Activated CD8-positive, alpha-beta memory T cell treated with anti-CD3 and anti-CD28 coated beads for 24 hours (primary cell): ENCODE measurements at places on chromosomes 1 and 21.

DNA sequence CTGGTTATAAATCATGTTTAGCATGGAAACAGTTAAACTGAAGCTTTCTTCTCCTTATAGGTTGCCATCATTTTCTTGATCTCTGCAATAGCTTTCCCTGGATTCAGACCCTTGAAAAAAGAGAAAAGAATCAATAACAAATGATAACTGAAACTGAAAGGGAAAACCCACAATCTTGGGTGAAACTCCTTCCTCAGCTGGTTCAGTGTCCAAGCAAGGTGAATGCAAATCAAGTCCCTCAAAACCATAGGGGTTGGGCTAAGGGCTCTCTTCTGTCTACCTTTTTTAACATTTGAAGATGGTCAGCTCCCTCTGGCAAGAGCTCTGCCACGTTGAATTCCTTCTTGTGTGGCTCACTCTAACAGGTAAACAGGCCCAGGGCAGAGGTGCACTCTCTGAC is 7.1 kb upstream of the ATP13A2 start:
- DNase-seq, result no peak

- no peak for DNase-seq
These were observed 138.8 kb upstream of the RUNX3 start for GRCh38 chr1:25068829-25069228.

DNA sequence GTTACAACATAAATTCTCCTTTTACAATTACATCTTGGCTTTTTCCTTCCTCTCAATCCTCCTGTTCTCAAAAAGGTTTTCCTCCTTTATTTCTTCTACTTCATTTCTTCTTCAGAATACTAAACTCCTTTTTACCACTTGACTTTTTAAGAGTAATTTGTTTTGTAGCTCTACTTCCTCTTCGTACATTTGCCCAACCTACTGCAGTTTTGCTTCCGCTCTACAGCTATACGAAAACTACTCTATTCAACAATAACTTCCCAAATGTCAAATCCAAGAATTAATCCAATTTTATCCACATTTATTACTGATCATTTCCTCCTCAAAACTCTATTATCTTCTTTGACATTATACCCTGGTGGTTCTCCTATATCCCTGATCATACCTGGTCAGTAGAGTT is 3.4 kb downstream of the GDAP2 start:
- DNase-seq, result no peak

DNA sequence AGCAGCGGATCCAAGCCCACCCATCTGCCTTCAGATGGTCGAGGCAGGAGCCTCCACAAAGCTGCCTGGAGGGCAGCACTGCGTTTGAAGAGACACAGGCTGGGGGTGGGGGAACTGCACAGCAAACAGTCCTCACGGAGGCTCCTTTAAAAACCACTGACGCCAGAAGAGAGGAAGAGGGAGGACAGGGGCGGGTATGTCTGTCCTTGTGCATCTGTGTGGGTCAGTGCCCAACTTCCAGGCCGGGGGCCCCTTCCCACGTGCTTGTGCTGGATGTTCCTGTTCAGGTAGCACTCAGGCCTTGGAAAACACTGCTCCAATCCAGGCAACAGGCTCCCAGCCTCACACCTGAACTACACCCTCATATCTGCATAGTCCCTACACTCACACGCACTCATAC is 7.7 kb downstream of the AHDC1 start:
- no peak for DNase-seq

DNA sequence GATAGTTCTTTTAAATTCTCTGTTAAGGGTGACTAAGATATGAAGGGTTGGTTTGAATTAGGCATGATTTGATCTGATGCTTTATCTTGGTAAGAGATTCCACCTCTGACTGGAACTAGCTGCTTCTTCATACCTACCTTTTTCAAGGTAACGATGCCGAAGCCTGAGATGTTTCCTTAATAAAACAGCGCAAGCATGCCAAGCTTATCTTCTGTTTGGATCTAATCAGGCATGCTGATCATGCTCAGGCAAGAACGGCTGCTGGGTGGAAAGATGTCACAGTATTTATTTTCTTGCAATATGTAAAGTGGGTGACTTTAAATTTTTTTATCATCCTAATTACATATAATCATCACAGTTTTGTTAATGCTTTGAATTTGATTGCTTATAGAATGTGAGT is 148.7 kb downstream of the ADGRL2 start:
- DNase-seq, result no peak

DNA sequence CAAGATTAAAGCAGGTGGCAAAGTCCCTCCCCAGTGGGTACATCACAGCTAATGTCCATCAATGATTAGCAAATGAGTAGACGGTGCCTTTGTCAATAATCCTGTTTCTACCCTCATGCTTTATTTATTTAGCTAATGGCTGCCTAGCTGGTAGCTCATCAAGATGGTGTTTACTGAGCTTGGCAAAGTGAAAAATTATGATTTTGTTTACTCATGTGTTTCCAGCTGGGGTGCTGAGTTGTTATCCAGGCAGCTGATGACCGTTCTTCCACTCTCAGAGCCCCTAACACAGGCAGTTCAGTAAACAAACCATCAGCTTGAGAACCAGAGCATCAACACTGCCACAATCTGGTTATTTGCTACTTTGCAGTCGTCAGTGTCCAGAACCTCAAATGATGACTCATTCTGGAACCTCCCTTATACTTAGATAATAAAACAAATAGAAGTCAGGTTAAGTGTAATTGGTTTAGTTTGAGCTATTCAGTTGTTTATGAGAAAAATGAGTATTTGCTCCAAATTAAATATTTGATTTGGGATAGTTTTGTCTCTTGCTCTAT is 163.9 kb downstream of the ST6GALNAC5 start:
- no peak for DNase-seq

GRCh38 chr1:113133038-113133437 is 60.0 kb downstream of the LRIG2 start:
- no peak for DNase-seq

- no peak for DNase-seq
These were observed 49.2 kb downstream of the GREM2 start for GRCh38 chr1:240562779-240563178.

DNA sequence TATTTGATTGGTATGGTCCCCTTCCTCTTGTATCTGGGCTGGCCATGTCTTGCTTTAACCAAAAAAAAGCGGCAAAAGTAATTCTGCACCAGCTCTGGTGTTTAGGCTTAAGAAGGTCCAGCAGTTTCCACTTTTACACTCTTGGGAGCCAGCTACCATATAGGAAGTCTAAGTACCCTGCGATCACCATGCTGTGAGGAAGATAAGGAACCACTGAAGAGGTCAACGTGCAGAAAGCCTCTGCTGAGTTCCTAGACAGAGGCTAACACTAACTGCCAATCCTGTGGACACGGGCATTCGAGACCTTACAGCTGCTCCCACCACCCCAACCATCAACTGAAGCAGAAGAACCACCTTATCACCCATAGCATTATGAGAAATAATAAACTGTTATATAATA is 331.4 kb downstream of the VAV3 start:
- no peak for DNase-seq

GRCh38 chr1:41347276-41347675 is 14.0 kb upstream of the FOXO6 start:
- DNase-seq, result peak; percentile 15

GRCh38 chr1:212247179-212247721 is 38.0 kb upstream of the PPP2R5A start:
- no peak for DNase-seq

DNA sequence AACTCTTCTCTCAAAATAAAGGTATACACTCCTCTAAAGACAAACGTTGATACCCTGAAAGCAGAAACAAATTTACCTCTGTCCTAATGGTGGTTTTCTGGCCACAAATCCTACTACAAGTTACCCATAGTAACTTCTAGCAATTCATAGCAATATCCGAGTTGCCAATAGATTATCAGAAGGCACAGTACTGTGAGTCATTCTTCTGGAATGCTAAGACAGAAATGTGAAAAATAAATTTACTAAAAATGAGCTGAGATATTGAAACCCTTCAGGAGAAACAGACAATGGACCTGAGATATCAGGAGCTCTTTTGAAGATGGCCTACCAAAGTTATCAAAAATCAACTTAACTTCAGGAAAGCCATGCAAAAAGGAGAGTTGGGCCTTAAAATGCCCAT is 715.0 kb upstream of the ADAMTS5 start:
- no peak for DNase-seq

- no peak for DNase-seq
These were observed 26.8 kb upstream of the COL6A2 start for GRCh38 chr21:46071082-46071481.

GRCh38 chr1:31221072-31221471 is 18.6 kb downstream of the NKAIN1 start:
- no peak for DNase-seq

- DNase-seq, result no peak
These were observed 106.5 kb downstream of the PLPP3 start for GRCh38 chr1:56472860-56473259.

DNA sequence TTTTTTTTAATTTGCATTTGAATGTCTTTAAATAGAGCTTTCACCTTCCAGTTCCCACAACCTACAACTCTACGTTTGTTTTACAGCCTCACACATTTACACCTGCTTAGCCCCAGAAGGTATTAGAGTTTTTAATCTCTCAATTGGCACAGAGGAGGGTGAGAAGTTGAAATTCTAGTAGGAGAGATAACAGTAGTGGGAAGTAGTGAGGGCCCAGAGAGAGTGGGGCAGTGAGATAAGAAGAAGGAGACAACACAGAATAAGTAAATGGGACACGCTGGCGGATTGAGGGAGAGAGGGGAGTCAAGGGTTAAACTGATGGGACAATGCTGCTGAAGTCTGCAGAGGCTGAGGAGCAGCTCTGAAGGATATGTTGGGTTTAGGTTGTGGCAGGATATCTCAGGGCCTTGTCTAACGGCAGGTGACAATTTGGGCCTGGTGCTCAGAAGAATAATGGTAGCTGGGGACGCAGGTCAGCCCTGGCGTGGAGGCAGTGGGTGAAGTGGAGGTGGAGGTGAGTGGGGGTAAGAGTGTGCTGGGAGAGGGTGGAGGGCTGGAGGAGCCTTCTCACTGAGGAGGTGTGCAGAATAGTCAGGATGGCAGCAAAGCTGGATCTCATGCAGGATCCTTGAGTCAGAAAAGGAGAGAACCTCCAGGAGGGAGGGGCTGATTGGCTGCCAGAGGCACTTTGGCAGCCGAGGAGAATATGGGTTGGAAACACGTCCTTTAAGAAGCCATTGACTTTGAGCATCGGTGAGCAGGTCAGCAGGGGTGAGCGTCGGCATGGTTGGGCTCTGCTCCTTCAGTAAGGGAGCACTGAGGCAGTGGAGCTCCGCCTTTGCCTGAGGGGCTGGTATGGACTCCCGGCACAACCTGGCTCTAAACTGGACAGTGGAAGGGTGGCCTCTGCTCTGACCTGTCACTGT is 72.9 kb downstream of the SYT6 start:
- DNase-seq, result no peak

GRCh38 chr1:119516247-119516646 is 9.2 kb downstream of the HSD3B1 start:
- DNase-seq, result no peak

GRCh38 chr1:76613886-76614285 is 253.4 kb upstream of the ST6GALNAC5 start:
- DNase-seq, result no peak

DNA sequence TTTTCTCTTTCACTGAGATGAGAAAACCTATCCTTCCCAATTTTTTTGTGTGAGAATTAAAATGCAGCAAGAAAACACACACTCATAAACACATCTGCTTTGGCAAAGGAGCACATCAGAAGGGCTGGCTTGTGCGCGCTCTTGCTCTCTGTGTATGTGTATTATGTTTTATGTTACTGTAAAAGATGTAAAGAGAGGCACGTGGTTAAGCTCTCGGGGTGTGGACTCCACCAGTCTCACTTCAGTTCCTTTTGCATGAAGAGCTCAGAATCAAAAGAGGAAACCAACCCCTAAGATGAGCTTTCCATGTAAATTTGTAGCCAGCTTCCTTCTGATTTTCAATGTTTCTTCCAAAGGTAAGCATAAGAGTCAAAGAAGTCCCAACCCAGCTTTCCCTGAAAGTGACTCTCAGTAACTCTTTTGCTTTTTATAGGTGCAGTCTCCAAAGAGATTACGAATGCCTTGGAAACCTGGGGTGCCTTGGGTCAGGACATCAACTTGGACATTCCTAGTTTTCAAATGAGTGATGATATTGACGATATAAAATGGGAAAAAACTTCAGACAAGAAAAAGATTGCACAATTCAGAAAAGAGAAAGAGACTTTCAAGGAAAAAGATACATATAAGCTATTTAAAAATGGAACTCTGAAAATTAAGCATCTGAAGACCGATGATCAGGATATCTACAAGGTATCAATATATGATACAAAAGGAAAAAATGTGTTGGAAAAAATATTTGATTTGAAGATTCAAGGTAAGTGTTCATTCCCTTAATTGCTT is at the start of gene CD2:
CD2 (plus strand) TSS at position 233 of the 780 bp plus-strand sequence; CDS start at position 296, 63 bp downstream.
- DNase-seq, result peak; percentile 69

DNA sequence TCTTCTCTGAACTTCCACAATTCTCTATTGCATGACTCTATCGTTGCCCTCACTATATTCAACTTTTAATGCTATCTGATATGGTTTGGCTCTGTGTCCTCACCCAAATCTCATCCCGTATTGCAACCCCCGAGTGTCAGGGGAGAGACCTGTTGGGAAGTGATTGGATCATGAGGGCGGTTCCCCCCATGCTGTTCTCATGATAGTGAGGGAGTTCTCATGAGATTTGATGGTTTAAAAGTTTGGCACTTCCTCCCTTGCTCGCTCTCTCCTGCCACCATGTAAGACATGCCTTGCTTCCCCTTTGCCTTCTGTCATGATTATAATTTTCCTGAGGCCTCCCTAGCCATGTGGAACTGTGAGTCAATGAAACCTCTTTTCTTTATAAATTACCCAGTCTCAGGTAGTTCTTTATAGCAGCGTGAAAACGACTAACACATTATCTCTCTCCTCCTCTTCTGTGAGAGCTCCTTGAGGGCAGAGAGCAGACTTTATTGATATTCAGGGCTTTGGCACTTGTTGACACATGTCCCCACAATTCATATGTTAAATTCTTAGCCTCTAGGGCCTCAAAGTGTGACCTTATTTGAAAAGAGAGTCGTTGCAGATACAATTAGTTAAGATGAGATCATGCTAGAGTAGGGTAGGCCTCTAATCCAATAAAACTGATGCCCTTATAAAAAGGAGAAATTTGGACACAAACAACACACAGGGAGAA is 52.1 kb downstream of the ADCY10 start:
- no peak for DNase-seq

GRCh38 chr21:25371841-25372425 is 235.3 kb downstream of the MRPL39 start:
- DNase-seq, result no peak

- DNase-seq, result no peak
These were observed 2.5 kb downstream of the ILDR2 start for GRCh38 chr1:166972826-166973225.

GRCh38 chr1:21572221-21572620 is 63.0 kb downstream of the ALPL start:
- DNase-seq, result no peak

- DNase-seq, result no peak
These were observed 24.1 kb downstream of the CHI3L2 start for GRCh38 chr1:111251570-111251969.

DNA sequence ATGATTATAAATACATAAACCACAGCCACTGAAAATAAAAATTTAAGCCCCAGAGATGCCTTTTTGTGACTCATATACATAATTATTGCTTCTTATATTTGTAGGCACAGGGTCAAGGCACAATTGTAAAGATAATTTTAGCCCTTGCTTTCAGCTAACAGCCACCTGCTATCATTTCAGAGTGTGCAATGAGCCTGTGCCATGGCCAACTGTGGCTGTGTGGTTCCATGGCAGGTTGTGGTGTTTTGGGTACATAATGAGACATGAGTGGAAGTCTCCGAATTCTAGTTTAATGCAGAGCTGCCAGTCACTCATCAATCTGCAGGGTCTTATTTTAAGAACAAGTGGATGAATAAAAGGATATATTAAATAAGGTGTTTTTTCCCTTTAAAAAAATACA is 346.9 kb upstream of the SNX7 start:
- no peak for DNase-seq
